ENCODE measurements at places on chromosomes 2 and 18.

- DNase-seq: no peak
These were observed 43.4 kb downstream of the CCDC102B start for GRCh38 chr18:68841301-68841700.

DNA sequence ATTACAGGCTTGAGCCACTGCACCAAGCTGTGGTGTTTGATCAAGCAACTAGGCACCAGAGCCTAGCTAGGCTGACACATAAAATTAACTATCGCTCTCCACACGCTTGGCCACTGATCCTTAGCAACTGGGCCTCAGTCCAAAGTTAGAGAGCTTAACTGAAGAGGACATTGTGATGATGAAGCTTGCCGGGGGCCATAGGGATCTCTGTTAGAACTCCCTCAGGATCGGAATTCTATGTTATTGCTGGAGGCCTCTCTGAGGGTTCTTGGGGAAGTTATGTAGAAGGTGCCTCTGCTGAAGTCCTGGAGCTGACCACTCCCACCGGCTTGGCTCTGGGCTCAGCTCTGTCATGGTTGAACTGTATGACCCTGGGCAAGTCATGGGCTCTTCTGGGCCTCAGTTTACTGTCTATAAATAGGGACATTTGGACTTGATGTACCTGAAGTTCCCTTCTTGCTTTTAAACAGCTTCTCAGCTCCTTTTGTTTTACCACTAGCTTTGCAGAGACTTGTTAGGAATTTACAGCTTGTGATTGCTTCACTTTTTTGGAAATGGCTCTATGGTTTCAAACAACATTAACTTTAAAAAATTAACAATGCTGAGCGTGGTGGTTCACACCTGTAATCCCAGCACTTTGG lies 44.1 kb downstream of the GATA6 start:
- no peak for DNase-seq

GRCh38 chr18:49778826-49779465 lies 34.4 kb downstream of the ACAA2 start:
- no peak for DNase-seq

DNA sequence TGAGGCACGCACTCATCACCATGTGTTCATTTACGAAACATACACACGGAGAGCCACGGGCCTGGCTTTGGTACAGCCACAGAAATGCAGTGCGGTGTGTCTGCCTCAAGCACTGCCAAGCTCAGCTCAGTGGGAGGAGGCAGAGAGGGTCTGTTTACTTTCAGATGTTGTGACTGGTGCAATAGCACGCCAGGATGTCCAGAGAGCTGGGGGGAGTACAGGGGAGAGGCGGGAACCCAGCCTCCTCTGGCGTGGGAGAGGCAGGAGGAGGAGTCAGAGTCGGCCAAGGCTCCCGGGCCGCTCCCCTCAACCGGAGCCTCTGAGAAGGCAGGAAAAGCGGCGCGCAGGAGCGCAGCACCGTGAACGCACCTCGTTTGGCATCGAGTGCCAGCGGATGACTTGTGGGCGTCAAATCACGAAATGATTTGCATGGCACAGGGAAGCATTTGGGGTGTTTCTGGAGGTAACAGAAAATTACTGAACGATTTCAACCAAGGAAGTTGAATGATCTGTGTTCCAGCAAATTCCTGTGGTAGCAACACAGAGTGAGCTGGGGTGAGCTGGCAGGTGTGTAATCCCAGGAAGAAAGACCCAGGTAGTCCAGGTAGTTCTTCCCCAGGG lies 143.0 kb downstream of the ZNF516 start:
- peak; percentile 43 for DNase-seq

DNA sequence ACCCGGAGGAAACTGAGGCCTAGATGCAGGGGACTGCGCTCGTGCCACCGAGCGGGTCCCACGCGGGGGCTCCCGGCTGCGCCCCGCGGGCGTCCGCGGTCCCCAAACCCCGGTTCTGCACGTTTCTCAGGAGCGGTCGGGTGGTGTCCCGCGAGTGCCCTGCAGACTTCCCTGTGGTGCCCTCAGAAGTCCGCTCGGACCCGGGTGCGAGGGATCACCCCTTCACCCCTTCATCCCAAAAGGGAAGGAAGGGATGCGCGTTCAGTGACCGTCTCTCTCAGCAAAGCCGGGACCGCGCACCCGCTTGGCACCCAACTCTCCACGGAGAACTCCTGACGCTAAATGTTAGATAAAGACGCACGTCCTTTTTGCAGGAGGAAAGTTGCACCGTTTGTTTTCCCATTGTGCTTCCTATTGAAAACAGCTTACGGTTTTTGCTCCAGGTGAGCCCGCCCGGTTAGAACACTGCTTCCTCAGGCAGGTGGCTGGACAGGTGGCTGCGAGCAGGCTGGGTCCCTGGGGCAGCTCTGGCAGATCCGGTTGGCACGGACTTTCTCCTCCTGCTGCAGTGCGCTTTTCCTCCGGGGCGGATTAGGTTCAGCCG lies 779 bp downstream of the DGKD start:
- peak; percentile 11 for DNase-seq

GRCh38 chr2:73920577-73921545 lies 5.8 kb upstream of the DGUOK start:
- peak; percentile 68 for DNase-seq

DNA sequence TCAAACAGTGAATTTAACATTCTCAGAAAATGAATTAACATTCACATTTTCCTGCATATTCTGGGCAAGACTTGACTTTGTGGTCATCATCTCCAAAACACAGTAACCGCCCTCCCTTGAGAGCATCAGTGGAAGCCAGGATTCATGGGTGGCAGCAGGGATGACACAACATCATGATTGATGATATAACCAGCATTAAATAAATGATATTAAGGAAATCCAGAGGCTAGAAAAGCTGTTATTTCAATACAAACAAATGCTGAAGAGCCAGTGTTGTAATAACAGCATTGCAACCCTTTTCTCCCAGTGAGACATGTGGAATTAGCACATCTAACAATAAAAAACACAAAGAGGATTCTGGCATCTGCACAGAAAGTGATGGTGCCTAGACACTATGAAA lies 41.1 kb downstream of the CDC42EP3 start:
- no peak for DNase-seq

DNA sequence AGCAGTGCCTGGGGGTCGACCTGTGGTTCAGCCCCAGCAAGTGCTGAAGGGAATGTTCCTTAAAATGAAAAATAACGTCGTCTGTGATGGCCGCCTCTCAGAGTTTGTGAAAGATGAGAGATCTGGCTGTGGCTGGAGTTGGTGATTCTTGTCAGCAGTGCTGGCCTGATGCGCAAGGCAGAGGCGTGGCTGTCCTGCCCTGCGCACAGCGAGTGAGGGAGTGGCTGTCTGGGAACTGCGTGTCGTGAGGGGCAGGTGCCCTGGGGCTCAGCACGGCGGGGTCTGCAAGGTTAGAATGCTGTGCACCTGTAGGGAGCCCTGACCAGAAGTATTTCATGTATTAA lies 8.8 kb downstream of the NFATC1 start:
- DNase-seq: no peak

- DNase-seq: no peak
These were observed 1.3 kb upstream of the GREB1 start for GRCh38 chr2:11532416-11533055.

DNA sequence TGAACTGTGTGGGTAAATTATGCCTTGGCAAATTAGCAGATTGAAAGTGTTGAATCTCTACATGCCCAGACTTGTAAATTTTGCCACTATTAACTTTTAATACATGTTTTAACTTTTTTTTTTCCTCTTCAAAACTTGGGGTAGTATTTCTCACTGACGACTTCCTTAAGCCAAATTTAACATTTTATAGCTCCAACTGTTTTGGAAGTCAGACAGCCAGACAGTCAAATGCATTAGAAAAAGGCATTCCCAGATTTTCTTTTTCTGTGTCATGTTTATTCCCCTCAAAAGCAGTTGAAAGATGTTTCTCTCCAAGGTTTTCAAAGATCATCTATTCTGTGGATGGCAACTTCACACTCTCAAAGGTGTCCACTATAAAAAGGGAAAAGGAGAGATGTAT lies 226.8 kb upstream of the FN1 start:
- no peak for DNase-seq

DNA sequence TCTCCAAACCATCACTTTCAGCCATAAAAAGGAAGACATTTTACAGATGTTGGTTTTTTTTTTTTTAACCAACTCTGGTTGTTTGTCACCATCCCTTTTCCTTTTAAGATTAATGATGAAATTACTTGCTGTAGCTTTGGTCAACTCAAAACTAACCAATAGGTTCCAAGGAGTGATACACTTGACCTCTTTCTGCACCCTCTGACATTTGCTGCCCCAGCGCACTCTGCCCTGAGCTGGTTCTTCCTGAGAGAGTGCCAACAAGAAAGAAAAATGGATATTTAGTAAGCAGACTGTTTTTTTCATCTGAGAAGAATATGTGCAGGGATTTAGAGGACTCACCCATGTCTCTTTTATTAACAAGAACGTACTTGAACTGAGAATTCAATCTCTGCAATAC lies 520.0 kb downstream of the TXNL1 start:
- DNase-seq: no peak
